ENCODE measurements at places on chromosomes 7 and 10.

DNA sequence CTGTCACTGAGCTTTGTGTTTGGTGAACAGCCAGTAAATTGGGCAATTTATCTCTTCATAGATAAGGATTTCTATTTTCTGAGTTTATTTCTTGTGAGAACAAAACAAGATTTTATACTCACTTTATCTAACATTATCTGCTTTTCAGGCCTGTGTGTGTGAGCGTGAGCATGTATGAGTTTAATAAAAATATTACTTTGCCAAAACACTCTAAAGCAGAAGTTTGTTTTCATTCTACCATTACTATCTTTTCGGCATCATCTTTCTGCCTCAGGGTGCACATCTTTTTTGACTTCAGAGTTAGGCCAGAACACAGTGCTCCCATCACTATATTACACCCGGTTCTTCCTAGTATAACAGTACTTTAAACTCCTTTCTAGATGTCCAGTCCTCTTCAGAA lies 13.0 kb downstream of the ZWINT start:
- DNase-seq, result no peak

DNA sequence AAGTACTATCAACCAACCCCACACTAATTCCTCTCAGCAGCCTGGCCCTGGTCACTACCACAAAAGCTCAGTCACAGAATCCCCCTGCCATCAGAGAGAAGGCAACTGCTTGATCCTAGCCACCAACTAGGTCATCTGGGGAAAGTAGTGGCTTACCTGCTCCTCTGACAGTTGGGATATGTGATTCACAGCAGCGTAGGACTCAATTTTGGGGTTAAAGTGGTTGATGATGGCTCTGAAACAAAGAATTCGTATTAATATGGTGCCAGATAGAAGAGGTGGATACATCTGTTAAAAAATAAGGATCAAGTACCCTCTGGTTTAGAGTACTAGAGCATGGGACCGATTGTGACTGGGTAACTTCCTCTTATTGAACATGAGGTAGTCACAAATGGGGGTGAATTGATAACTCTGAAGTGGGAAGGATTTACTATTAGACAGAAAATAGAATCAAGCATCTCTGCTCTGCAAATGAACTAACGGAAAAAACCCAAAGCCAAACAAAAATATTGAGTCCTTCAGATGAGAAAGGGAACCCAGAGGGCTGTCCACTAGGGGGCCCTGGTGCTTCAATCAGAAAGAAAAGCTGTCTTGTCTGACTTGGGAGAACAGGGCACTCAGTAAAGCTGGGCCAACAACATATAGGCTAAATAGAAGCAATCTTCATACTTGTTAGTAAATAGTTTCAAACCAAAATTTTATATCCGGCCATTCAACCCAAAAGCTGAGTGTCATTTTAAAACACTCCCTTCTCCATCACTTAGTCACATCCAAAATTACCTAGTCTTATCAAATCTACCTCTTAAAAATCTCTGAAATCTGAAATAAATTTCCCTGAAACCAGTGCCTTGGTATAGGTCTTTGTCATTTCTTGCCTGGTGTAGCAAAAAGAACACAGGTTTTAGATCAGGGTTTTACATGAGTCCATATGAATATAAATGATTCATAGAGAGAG lies 45.9 kb upstream of the KCNIP2 start:
- DNase-seq, result peak; percentile 84

GRCh38 chr7:150443793-150444540 lies 6.5 kb upstream of the GIMAP8 start:
- DNase-seq, result no peak

GRCh38 chr7:105829681-105830322 lies 46.6 kb downstream of the ATXN7L1 start:
- peak; percentile 32 for DNase-seq

DNA sequence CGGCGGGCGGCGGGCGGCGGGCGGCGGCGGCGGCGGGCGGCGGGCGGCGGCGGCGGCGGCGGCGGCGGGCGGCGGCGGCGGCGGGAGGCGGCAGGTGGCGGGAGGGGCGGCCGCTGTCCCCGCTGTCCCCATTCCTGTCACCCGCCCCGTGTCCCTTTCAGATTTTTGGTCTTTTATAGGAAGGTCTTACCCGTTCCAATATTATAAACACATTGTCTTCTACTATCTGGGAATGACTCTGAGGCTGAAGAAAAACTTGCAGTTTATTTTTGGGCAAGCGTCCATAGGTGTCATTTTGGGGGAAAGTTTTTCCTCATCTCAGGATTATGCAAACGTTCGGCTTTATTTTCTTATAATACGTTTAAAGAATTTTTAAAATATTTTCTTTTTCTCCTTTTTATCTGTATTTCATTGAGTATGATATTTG lies 578 bp downstream of the ZNF713 start:
- no peak for DNase-seq

GRCh38 chr10:50387007-50387731 lies 135.9 kb upstream of the ASAH2 start:
- no peak for DNase-seq

DNA sequence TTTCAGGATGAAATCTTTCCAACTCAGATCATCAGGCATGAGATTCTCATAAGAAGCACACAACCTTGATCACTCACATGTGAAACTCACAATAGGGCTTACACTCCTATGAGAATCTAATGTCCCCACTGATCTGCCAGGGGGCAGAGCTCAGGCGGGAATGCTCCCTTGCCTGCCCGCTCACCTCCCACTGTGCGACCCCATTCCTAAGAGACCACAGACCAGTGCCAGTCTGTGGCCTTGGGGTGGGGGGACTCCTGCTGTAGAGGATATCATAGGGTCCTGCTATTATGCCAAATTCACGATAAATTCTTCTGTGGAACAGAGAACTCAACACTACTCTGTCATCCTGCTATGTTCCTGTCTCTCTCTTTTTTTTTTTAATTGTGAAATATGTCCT lies 5.2 kb upstream of the RASGEF1A start:
- DNase-seq, result no peak

DNA sequence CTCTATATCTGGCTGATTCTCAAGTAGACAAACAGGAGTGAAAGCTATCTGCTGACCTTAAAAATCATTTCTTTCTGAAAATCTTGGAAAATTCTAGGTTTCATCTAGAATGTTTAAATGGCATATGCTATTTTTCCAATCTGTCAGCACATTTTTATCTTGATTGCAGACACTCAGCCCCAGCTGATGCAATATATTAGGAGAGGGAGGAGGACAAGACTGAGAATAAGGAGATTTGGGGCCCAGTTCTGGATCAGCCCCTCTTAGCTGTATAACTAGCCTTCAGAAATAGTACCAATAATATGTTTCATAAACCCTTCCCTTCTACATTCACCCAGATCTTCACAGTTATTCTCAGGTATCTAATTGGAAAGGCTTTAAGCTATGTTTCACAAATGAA lies 131.2 kb downstream of the HDAC9 start:
- DNase-seq, result no peak

GRCh38 chr10:132418527-132419416 lies 21.8 kb downstream of the PWWP2B start:
- DNase-seq, result no peak

- no peak for DNase-seq
Observed at GRCh38 chr7:81447351-81447952, 322.4 kb downstream of the HGF start.

GRCh38 chr7:18788026-18788425 lies 292.5 kb downstream of the HDAC9 start:
- DNase-seq, result no peak

DNA sequence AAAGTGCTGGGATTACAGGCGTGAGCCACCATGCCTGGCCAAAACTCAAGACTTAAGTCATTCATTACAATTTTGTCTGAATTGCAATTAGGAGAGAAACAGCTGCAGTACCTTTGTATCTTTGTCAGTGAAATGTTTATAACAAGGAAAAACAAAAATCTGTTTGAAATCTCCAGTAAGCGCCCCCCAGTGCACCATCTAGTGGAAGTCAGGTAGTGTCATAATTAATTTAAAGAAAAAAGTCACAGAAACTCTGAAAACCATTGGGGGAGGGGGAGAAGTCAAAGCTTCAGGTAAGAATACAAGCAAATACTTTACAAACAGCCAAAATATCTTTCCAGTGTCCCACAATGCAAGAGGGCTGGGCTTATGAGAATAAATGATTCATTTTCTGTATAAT lies 2.8 kb downstream of the MPP7 start:
- DNase-seq, result no peak

DNA sequence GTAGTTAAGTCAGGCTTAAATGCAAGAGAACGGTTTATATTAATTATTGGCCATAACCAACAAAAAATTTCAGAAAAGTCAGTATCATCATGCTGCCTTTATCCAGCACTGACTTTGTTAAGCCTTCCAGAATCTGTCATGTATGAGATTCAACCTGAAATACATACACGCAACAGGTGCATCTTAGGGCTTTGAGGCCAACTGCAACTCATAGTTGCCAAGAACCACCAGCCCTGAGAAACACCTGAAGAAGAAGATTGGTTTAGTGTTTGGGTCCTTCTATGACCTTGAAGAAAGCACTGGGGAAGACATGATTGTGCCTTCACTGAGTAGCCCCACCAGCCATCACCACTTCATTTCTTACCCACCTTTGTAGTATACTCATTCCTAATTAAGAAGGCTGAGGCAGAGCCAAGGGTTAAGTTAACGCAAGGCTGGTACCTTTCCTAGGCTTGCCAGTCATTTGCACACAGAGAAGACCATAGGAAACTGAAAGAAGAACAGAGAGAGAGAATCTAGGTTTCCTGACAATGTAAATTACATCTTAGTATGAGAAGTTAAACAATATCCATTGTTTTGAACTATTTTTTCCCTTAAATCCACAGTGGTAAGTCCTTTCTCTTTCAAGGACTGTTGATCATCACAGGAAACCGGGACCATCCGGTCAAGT lies 200.1 kb upstream of the PRKCQ start:
- DNase-seq, result no peak

DNA sequence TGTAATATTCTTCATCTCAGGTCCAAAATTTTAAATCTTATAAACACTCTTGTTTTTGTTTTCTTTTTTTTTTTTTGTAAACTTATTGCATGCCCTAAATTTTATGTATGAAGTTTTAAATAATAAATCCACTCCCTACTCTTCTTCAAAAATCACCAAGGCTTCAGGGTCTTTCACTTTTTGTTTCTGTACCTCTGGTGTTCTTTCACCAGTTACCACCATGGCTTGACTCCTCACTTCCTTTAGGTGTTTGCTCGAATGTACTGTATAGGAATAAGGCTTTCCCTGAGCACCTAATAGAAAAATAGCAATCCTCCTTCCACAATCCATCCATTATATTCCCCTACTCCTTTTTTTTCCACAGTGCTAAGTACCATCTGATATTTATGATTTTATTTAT lies 962.8 kb upstream of the POT1 start:
- no peak for DNase-seq

- DNase-seq, result no peak
Observed at GRCh38 chr7:114700247-114700928, 221.5 kb upstream of the MDFIC start.

GRCh38 chr7:18555968-18556367 lies 60.4 kb downstream of the HDAC9 start:
- DNase-seq, result no peak

DNA sequence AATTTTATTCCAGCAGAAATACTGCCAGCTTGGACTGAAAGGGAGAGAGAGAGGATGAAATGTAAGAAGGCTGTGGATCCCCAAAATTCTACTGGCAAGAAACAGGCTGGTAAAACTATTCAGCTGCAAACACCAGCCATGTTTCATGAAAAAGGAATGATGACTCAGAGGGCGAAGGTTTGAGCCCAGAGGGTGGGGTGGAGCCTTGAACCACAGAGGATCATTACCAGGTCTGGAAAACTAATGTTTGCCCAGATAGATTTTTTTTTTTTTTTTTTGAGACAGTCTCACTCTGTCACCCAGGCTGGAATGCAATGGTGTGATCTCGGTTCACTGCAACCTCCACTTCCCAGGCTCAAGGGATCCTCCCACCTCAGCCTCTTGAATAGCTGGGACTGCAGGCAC lies 41.7 kb upstream of the NRF1 start:
- DNase-seq, result no peak

DNA sequence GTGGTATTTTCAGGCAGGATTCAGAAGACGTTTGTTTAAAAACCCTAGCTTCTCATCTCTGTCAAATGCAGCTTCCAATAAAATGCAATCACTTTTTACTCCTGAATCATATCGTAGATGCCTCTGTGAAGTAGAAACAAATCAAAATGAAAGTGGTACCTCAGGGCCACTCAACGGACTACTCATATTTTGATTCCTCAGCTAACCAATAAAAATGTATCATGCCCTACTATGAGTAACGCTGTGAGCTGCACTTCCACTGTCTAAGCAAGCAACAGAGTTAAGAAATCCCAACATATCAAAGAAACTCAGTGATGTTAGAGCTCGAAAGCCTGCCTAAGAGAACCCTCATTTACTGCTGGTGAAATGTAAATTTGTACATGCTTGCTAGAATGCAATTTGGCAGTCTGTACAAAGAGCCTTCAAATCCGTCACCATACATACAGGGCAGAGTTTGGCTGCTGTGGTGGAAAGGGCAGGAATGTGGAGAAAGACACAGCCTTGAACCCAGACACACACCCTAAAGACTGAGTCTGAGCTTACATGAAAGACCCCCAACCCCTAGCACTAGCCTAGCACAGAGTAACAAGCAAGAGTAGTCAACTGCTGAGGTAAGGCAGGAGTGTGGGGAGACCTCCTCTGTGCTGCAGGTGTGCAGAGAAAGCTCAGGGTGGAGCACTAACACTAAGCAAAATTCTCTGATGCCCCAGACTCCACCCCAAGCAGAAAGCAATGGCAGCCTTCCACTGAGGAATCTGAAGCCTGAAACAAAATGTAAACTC lies 151.5 kb downstream of the ANK3 start:
- no peak for DNase-seq

DNA sequence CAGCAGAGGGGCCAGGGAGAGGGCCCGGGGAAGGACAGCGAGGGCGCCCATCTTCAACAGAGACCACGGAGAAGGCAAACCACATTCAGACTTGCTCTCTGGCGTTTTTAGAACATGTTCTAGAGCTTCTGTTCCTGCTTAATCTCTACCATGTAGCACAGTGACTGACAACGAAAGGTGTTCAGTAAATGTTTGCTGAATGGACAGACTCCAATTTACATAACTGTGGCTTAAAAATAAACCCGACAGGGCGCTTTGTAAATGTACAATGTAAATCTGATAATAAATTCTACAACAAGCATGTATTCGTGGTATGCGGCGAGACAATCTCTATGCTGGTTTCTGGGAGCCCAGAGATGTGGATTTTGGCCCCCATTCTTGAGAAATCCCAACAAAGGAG lies 10.5 kb downstream of the ADARB2 start:
- DNase-seq, result no peak

- DNase-seq, result no peak
Observed at GRCh38 chr7:157550300-157551275, 213.8 kb downstream of the DNAJB6 start.

GRCh38 chr10:132850246-132850645 lies 64.3 kb upstream of the NKX6-2 start:
- peak; percentile 44 for DNase-seq

DNA sequence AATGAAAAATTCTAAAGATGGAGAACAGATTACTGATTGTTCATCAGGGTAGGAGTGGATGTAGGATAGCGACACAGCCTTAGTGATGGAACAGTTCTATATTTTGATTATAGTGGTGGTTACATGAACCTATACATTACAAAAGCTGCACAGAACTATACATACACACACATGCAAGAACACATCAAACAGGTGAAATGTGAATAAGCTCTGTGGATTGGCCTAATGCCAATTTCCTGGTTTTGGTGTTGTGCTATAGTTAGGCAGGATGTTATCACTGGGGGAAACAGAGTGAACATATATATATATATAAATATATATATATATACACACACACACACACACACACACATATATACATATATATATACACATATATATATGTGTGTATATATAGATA lies 76.4 kb upstream of the PIK3CG start:
- no peak for DNase-seq

- DNase-seq, result no peak
Observed at GRCh38 chr7:16691241-16691640, 45.3 kb downstream of the BZW2 start.
